ENCODE measurements at places on chromosomes 1 and 21.

DNA sequence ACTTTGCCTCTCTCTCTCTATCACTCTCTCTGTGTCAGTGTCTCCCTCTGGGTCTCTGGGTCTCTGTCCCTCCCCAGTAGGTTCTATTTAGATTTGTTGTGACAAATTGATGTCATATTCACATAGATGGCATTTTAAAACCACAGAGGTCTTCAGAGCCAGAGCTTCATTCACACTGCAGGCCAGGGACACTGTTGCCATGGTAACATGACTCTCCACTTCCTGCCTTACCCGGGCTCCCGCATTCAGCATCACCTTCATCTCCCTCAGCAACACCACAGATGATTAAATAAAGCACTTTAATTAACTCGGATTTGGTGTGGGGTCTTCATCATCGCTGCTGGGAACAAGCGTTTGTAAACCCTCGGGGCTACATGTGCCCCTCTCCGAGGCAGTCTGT lies 132.6 kb downstream of the ETS2 start:
- DNase-seq, result no peak

GRCh38 chr1:231986631-231987336 lies 360.2 kb downstream of the DISC1 start:
- DNase-seq, result no peak

DNA sequence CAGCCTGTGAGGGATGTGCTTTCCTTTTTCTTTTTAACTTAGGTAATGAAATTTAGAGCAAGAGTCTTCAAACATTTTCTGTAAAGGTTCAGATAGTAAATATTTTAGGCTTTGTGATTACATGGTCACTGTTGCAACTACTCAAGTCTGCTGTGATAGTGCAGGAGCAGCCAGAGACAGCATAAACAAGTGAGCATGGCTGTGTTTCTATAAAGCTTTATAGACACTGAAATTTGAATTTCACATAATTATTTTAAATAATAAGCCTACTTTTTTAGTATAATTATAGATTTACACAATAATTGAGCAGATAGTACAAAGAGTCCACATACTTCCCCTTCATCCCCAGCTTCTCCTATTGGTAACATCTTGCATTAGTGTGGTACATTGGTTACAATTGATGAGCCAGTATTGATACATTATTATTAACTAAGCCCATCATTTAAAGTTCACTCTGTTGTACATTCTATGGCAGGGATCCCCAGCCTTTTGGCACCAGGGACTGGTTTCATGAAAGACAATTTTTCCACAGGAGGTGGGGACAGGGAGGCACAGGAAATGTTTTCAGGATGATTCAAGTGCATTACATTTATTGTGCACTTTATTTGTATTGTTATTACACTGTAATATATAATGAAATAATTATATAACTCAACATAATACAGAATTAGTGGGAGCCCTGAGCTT lies 3.0 kb downstream of the ATF6 start:
- DNase-seq, result no peak

- DNase-seq, result no peak
Measured at GRCh38 chr1:217891966-217892365, 260.8 kb downstream of the SPATA17 start.

DNA sequence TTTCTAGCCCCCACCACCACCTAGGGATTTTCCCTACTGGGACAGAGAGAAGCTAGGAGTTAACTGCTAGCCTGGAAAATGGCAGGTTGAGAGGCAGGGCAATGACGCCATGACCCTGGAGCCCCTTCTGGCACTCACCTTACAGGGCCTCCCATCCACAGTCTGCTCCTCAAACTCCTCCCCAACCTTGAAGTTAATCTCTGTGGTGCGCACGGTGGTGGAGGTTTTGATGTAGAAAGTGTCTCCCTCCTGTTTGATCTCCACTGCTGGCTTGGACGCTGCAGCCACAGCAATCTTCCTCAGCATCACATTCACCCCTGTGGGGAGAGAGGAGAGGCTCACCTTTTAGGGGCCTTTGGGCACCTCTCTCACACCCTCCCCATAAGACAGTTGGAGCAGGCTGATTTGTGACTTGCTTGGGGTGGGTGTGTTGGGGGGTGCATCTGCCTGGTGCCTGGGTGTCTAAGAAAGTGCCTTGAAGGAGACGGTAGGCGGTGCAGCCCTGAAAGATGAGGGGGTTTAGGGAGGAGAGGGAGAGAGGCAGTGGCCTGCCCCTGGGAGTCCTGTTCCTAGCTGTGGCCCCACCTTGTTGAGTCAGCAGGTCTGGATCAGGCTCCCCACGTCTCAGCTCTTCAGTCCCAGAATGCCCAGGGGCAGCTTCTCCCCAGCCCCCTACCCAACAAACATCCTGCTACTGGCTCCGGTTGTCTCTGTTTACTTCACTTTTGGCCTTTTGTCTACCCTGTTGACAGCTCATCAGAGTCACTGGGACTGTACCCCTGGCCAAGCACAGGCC lies 4.4 kb downstream of the CRABP2 start:
- no peak for DNase-seq

DNA sequence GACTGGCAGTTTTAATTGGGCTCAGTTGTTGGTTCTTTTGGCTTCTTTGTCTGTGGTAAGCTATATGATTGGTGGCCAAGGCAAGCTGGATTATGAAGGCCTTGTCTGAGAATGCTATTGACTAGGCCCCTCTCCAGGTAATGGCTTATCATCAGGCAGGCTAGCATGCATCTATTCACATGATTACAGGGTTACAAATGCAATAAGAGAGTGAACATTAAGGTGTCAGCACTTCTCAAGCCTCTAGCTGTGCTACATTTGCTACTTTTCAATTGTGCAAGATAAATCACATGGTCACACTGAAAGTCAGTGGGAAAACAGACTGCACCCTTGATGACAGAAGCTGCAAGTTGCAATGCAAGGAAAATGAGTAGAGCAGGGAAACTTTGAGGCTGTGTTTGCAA lies 550.9 kb upstream of the TMPRSS15 start:
- no peak for DNase-seq

DNA sequence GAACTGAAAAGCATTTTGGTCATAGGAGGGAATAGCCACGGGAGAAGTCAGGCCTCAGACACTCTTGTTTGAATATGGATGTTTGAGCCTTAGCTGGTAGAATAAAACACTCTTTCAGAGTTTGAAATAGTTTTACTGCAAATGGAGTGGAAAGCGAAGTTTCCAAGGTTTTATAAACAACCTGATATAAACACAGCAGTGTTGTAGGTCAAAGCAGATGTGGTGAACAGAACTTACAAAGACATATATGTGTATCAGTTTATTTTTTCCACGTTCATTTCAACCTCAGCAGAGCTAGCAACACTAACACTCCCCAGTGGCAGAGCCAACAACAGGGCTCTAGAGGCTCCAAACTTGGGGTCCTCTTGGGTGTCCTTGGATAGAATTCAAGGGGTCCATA lies 89.9 kb downstream of the WLS start:
- DNase-seq, result no peak

DNA sequence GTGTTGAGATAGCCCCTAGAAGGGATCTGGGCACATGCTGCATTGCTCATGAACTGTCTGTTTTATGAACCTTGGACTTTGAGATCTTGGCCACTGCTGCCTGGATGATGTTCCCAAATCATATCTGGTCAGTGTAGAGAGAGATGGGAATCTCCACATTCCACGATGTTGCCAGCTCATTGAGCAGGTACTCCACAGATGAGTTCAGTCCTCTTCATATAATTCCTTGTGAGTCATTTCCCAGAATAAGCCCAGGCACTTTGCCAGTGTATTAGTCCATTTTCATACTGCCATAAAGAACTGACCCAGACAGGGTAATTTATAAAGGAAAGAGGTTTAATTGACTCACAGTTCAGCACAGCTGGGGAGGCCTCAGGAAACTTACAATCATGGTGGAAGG lies 254.0 kb upstream of the RUNX1 start:
- DNase-seq, result no peak

- DNase-seq, result no peak
Measured at GRCh38 chr1:46408356-46409062, 14.4 kb downstream of the FAAH start.

All from GDM1 (cell line).